ENCODE measurements at places on chromosomes 2 and 18.

DNA sequence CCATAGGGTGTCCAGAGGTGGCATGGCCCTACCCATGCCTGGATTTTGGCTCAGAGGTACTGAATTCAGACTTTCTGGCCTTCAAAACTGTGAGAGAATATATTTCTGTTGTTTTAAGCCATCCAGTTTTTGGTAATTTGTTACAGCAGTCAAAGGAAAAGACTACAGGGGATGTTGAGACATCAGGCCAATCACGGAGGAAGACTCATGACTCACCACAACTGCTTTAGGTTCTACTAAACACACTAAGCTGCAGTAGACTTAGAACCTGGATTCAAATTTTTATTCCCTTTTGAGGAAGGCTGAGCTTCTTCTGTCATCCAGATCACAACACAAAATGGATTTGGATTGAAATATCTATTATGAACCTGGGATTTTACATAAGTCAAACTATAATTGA is 12.0 kb upstream of the C2orf66 start:
- no peaks in the 10 kb centered on the region for H3K27me3 ChIP-seq
- no peak overlapping the region for H3K4me3 ChIP-seq
- H3K27ac ChIP-seq: no peak overlapping the region
- DNase-seq: no peak
- no peaks in the 10 kb centered on the region for H3K4me1 ChIP-seq

DNA sequence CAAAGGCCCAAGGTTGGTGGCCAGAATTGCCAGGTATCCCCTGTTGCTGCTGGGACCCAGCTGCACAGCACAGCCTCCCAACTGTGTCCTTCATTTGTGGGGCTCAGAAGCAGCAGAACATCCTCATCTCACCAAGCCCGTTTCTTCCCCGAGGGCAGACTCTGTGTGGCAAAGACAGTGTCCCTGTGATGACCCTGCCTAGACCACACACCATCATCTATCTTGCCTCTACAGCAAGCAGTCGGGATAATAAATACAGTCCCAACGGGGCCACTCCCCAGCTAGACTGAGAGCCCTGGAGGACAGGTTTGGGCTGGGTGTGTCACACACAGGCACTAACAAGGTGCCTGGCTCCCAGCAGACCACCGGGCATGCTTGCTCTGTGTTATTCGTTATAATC is 93.4 kb downstream of the PTGR3 start:
- DNase-seq: no peak
- no peaks in the 10 kb centered on the region for H3K4me1 ChIP-seq
- H3K27me3 ChIP-seq: no peaks in the 10 kb centered on the region
- H3K36me3 ChIP-seq: no peaks in the 10 kb centered on the region
- no peak overlapping the region for H3K27ac ChIP-seq

- no peaks in the 10 kb centered on the region for H3K4me1 ChIP-seq
- H3K27me3 ChIP-seq: no peaks in the 10 kb centered on the region
- H3K4me3 ChIP-seq: no peak overlapping the region
- no peak for DNase-seq
- no peaks in the 10 kb centered on the region for H3K36me3 ChIP-seq
- H3K27ac ChIP-seq: no peak overlapping the region
Observed at GRCh38 chr2:77629539-77629938, 107.4 kb upstream of the LRRTM4 start.

DNA sequence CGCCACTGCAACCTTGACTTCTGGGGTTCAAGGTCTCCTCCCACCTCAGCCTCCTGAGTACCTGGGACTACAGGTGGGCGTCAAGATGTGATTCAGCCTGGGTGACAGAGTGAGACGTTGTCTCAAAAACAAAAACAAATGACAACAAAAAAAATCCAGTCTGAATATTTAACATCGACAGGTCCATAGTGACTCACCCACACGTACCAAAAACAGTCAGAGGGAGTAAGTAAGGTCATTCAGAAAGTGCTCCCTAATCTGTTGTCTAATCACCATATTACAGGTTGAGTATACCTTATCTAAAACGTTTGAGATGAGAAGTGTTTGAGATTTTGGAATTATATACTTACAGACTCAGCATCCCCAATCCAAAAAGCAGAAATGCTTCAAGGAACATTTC is 24.4 kb downstream of the SAP130 start:
- H3K27ac ChIP-seq: no peak overlapping the region
- peaks cover 43% of the 10 kb centered on the region for H3K36me3 ChIP-seq
- no peaks in the 10 kb centered on the region for H3K27me3 ChIP-seq
- peaks cover 11% of the 10 kb centered on the region for H3K4me1 ChIP-seq
- H3K4me3 ChIP-seq: no peak overlapping the region
